OCI-M1 (cell line): ENCODE measurements at places on chromosomes 7 and 10.

- DNase-seq, result no peak
Observed at GRCh38 chr10:13593535-13593934, 6.8 kb downstream of the PRPF18 start.

DNA sequence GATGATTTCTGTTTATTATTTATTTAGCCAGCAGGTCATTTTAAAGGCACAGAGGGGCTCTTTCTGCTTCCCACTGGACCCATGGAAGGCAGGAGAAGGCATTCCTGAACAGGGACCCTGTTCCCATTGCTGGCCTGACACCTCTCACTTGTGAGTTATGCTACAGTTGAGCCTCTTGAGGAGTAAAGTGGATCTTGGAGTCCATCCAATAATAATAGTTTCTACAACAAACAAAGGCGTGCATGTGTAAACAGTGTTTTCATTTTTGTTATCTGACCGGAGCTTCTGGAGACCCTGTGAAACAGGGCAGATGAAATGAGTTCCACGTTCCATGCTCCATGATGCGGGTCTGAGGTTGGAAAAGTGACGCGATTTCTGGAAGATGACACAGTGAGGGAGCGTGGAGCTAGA, 127.3 kb upstream of the HABP2 start:
- no peak for DNase-seq

- DNase-seq, result no peak
Observed at GRCh38 chr7:22270371-22270770, 86.6 kb downstream of the RAPGEF5 start.

GRCh38 chr10:104457543-104457828, 103.9 kb downstream of the CFAP58 start:
- no peak for DNase-seq

- no peak for DNase-seq
Observed at GRCh38 chr7:140292438-140292837, 105.9 kb downstream of the SLC37A3 start.

GRCh38 chr10:114045136-114046086, 1.7 kb downstream of the ADRB1 start:
- no peak for DNase-seq

DNA sequence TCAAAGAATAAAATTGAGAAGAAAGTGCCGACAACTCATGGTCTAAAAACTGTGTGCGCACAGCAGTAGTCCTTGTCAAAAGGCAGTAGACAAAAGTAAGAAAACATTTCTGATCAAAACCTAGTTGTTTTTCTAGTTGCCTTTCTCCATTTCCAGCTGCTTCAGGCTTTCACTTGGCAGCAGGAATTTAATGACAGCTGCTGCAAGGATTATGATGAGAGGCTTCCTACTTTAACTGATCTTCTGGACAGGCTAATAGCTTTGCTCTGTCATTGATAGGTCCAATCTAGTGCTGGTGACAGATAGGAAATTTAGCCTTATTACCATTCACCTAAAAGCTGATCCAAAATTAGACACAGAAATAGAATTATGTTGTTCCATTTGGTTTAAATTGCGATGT, 110.7 kb upstream of the SEMA3C start:
- DNase-seq, result no peak

- DNase-seq, result no peak
Observed at GRCh38 chr10:88980800-88981199, 9.8 kb upstream of the FAS start.
